RKO (cell line): ENCODE measurements at places on chromosomes 5 and 9.
A peak's percentile ranks its signal among the peaks of the same experiment; 100 is the strongest.

DNA sequence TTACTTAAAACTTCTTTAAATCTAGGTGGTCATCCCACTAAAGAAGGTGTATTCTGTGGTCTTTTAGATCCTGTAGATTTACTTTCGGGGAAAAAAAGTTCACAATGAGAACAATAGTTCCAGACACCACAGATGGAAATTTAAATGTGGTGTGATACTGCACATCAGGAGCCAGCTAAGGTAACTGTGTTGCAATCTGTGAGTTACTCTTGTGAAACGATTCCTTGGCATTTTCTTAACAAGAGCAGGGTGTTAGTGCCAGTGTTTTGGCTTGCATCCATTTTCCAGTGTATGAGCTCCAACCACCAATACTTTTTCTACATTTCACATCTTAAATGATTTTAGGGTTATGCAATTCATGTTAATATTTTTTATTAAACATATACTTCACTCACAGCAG, 674.5 kb downstream of the CETN3 start:
- DNase-seq: no peak

GRCh38 chr9:19138084-19138483, 10.8 kb upstream of the PLIN2 start:
- DNase-seq: no peak

GRCh38 chr9:89458768-89459496, 39.0 kb downstream of the SEMA4D start:
- no peak for DNase-seq

GRCh38 chr9:136896027-136896426, 9.7 kb downstream of the TRAF2 start:
- no peak for DNase-seq

- DNase-seq: no peak
Measured at GRCh38 chr5:110851357-110851756, 112.5 kb downstream of the SLC25A46 start.

GRCh38 chr5:6465831-6466790, 17.5 kb downstream of the UBE2QL1 start:
- DNase-seq: no peak

DNA sequence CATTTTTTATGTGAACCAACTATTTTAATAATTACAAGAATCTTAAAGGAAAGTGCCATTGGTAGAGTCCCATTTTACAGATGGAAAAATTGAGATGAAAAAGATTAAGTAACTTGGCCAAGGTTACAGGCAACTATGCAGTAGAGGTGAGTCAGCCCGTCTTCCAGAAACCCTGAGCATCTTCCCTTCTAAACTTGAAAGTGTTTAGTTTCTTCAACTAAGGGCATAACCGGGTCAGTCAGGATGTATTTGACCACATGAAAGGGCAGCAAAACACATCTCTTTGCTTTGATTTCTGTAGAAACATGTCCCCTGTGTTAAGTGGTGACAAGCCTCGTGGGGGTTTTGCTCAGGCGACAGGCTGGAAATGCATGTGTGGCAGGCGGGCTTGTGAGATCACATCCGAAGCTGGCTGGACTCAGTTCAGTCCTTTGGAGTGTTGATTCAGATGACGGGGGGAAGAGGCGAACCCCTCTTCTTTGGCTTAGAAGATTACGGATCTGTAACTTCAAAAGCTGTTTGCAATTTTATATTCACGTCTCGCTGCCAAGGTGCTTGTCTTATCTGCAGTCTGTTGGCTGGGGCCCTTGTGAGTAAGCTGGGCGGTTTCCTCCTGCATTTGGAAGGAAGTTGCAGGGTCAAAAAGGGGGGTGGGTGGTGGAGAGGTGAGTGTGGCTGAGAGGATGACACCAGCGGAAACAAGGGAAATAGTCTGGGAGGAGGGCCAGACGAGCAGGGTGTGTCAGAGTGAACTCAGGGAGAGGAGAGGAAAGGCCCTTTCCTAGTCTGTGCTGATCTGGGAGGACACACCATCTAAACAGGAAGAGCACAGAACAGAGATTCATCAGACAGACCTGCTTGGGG, 78.9 kb upstream of the RPS23 start:
- peak; percentile 15 for DNase-seq

GRCh38 chr5:84379749-84380148, 4.9 kb downstream of the EDIL3 start:
- DNase-seq: no peak

DNA sequence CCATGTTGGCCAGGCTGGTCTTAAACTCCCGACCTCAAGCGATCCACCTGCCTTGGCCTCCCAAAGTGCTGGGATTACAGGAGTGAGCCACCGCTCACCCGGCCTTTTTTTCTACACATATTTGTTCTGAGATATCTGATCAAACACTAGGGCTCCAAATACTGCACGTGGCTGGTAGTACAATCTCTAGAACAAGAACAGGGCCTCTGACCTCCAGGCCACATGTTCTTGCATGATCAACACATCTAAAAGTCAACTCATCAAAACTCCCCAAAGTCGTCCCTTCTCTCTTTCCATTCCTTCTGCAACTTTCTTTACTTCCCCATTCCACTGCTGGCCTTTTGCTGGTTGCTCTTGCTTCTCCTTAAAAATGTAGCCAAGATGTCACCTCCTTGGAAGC, 113.3 kb upstream of the LHFPL2 start:
- no peak for DNase-seq

- no peak for DNase-seq
Measured at GRCh38 chr5:139855946-139856540, 60.4 kb downstream of the PSD2 start.

DNA sequence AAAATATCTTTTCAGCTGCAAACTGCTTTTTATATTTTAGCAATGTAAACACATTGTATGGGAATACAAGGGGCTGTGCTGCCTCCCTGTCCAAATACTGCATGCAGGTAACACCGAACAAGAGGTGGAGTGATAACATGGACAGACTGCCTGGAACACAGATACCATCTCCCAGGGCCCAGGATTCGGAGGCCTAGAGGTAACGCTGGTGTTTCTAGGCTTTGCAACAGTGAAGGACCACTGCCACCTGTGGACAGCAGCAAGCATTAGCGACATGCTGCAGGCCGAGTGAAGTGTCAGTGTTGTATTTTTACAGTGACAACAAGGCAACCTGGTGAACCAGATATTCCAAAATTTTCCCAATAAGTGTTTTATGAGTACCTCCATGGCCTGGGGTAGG, 379.1 kb downstream of the DMRT2 start:
- DNase-seq: peak; percentile 46
